ENCODE measurements at places on chromosomes 11 and 22.

DNA sequence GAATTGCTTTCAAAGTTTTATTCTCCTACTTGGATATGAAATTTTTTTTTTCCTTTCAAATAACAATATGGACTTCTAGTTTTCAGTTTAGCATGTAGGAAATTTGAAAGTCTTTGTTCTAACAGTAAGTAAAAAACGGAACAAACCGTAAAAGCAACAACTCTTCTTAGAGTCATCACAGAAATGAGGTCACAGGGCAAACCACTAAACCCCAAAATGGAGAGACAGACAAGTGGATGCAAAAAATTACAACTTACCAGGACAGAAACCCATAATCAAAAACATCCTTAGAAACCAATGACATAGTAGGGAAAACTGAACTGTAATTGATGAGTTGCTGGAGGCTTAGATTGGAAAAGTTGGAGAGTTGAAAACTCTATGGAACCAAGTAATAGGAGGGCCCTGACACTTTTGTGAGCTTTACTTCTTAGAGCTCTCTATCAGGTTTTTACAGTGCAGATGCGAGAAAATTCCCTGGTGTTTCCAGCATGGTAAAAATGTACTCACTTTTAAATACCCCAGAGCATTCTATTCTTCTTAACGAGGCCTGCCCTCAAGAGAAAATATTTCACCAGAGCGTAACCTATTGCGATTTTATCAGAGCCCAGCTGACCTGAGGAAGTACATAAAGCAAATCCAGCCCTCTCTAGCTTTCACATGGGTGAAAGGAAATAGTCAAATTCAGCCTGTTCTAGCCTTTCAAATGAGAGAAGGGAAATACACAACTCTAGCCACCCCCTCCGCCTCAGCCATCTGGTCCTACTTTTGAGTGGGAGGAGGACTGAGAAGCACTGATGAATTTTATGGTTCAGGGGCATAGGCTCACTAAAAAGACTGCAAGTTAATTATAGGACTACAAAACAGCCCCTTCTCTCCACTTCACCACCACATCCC, 39.1 kb downstream of the CASP12 start:
- DNase-seq: no peak

DNA sequence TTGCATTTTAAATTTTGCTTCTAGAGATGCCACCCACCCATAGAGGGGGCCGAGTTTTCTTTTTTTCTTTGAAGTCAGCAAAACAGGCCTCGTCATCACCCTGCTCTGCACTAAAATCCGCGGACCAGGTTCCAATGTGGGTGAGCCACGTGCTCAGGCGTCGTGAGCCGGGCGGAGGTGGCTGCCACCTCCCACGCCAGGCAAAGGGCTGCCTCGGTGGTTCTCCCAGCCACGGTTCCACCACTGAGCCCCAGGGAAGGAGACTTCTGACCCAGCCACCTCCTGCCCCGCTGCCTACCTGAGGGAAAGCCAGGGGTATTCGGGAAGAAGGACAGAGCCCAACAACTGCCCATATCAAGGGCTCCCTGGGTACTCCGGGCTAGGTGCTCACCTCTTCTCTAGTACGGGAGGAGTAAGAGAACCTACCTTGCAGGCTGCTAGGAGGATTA, 45.3 kb downstream of the MN1 start:
- no peak for DNase-seq

DNA sequence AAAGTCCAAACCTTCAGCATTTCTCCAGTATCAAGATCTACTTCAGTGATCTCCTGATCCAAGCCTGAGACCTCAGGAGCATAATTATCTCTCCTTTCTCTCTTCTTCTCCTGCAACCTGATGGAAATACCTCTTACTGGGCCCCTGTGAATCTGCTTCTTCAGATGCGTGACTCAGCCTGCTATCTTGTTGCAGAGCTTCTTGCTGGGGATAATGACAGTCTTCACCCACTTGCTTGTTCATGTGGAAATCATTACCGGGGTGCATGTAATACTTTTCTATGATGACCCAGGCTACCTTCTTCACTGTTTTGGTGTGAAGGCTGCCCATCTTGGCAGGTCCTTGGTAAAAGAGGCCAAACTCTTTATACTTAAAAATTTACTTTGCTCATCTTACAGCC, 140.0 kb upstream of the POU2AF2 start:
- DNase-seq: no peak

- no peak for DNase-seq
These were observed 14.4 kb downstream of the OSBPL5 start for GRCh38 chr11:3150726-3151125.

DNA sequence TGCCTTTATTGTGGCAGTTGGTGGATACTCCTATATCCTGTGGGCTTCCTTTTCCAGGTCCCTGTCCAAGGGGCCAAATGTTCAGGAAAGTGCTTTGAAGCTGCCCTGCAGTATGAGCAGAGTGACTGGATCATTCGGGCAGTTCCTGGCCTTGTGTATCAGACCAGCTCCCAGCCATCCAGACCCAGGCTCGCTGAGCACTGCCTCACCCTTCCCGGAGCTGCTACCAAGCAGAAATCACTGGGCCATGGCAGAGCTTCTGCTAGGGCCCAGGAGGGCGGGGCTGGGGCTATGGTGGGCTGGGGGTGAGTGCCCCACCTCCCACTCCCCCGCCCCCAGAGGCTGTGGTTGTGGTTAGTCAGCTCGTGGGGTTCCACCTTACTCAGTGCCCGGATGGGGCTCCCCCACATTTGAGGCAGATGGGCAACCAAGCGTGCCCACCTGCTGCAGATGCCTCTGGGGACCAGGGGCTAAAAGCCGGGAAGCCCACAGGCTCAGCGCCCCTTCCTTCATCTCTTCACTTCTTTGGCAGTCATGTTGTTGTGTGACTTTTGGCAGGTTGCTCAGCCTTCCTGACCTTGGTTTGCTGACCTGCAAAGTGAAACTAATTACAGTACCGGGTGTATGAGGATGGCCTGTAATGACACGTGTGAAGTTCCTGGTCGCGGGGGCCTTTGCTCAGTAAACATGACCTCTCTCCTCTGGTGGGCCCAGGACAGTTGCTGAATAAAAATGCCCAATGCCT, 2.1 kb upstream of the LRRC32 start:
- DNase-seq: no peak

DNA sequence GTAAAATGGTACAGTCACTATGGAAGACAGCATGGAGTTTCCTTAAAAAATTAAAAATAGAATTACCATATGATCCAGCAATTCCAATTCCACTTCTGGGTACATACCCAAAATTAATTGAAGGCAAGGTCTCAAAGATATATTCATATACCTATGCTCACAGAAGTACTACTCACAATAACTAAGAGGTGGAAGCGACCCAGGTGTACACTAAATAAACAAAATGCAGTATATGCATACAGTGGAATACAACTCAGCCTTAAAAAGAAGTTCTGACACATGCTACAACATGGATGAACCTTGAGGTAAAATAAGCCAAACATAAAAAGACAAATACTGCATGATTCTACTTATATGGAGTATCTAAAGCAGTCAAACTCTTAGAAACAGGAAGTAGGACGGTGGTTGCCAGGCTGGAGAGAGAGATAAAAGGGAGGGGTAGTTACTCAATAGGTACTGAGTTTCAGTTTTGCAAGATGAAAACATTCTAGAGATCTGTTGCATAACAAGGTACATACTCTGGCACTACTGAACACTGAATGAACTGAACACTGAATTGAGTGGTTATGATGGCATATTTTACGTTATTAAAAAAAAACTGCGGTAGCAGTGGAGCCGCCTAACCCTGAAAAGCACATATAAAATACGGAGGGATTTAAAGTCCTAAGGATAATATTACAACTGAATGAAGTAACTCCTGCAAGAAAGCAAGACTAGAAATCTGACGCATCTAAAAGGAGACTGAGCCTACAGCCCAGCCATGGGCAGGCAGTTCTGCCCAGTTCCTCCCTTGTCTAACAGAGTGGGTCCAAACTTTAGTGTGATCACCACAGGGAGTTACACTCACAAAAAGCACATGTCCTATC, 12.8 kb downstream of the DGCR2 start:
- DNase-seq: peak; percentile 60

DNA sequence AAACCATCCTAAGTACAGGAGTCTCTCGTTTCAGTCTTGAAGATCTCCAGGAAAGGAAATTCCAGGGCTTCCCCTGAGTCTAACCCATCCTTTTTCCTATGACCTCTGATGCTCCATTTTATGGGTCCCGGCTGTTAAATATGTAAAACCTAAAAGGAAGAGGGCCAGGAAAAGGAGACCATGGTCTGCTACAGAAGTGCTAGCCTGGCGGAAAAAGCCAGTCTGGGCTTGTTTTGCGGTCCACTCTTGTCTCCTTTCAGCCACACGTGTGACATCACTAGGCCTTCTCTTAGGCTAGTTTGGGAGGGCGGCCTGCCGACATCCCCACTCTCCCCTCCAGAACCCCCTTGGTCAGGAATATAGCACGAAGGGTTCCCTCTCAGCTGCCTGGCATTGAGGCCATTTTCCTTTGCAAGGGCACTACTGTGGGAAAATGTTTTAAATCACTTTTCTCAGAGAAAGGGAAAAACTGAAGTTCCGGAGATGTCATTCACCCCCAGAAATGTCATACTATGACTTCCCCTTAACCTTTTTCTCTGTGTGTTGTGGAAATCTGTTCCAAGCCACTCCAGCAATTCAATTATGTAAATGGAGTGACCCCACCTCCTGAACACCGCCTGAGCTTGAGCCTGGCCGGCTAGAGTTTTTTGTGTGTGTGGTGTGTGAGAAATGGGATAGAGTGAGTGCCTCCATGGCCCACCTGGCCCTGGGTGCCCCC, 86.9 kb downstream of the UBASH3B start:
- no peak for DNase-seq

DNA sequence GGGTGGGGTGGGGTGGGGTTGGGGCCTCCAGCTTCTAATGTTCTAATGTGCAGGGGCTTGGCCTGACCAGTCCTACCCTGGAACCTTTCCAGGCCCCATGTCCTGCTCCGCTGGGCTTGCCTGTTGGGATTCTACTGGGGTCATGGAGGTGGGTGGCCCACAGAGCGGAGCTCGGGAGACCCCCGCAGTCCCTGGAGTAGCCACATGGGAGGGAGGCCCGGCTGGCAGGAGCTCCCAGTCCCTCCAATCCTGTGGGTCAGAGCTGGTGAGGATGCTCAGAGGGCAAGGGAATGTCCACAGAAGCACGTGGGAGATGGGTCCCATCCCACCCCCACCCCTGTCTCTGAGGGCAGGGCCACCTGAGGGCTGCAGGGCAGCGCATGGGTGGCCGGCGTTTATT, 2.9 kb downstream of the SEPTIN5 start:
- DNase-seq: no peak

- DNase-seq: no peak
These were observed 20.9 kb downstream of the TSKU start for GRCh38 chr11:76803811-76804600.

GRCh38 chr11:121929581-121929980, 186.4 kb downstream of the BLID start:
- no peak for DNase-seq

DNA sequence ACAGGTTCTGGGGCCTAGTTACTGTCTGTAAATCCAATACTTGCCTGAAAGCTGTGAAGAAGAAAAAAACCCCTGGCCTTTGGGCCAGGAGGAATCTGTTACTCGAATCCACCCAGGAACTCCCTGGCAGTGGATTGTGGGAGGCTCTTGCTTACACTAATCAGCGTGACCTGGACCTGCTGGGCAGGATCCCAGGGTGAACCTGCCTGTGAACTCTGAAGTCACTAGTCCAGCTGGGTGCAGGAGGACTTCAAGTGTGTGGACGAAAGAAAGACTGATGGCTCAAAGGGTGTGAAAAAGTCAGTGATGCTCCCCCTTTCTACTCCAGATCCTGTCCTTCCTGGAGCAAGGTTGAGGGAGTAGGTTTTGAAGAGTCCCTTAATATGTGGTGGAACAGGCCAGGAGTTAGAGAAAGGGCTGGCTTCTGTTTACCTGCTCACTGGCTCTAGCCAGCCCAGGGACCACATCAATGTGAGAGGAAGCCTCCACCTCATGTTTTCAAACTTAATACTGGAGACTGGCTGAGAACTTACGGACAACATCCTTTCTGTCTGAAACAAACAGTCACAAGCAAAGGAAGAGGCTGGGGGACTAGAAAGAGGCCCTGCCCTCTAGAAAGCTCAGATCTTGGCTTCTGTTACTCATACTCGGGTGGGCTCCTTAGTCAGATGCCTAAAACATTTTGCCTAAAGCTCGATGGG, 13.5 kb downstream of the PIK3IP1 start:
- peak; percentile 39 for DNase-seq

GRCh38 chr11:88508418-88508758, 170.9 kb upstream of the CTSC start:
- no peak for DNase-seq

DNA sequence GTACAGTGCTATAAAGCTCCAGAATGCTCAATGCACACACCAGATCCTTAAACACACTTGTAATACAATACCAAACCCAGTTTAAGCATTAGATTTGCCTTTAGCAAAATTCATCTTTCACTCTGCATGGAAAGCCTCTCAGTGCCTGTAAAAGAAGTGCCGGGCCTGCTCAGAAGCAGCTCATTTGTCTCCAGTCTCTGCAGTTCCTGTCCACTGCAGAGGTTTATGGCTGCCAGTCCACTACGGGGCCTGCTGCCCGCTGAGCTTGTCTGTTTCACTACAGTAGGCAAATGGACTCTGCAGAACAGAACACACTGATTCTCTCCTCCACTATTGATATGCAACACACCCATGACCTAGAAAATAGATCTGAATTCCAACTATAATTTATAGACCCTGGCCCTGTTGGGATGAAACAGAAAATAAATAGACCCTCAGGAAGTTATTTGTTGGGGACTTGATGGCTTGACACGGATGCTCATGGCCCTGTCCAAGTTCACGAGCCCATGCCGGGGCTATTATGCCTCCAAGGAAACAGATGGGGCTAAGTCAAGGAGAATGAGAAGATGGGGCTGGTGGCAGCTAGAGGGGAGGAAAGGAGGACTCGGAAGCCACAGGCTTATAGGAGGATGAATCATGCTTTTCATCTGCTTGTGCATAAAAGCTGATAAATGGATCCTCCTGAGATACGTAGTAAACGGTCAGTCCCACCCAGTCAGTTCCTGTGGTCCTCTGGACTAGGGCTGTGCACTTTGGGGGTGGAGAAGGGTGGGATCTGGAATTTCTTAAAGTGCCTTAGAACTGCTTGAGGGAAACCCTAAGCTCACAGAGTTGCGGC, 416.8 kb upstream of the TENM4 start:
- DNase-seq: no peak

DNA sequence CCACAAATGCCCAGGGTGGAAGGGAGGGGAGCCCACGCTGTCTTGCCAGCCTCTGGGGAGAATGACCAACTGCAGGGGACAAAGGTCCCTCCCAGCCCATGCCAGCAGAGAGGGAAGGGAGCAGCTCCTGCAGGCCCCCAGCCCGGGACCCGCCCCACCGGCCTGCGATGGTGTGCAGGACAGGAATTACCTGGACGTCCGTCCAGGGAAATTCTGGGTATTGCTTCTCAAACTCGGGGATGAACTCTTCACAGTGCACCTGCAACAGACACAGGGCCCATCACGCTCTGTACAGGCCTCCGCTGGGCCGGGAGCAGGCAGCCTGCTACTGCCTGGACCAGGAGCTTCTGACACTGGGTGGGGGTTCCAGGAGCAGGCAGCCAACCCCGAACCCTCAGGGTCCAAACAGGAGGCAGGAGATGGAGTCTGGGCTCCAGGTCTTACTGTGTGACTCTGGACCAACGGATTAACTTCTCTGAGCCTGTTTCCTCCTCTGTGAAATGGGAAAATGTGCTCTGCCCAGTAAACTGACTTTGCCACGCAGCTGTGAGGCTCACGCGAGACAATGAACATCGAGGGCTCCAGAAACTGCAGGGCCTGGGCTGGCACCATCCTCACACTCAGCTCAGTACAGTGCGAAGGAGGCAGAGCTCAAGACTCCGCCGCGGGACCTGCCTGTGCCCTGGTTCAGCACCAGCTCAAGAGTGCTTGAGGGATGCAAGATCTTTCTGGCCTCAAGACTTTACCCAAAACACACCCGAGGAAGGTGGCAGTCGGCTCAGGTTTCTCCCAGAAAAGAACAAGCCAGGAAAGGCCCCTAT, 17.4 kb downstream of the TTLL12 start:
- no peak for DNase-seq

Measured in T-helper 1 cell (primary cell).